MCF 10A (cell line): ENCODE measurements at places on chromosomes 1 and 21. TPM values are rescaled to one million over a fixed set of nuclear protein-coding genes. Genes with fewer than 3 reads are reported as not detected.

- no peak overlapping the region for H3K4me3 ChIP-seq
- peak; percentile 88 for DNase-seq
- peaks cover 6% of the 10 kb centered on the region for H3K4me1 ChIP-seq
Observed at GRCh38 chr21:30234643-30235042, 18.7 kb upstream of the CLDN8 start.

DNA sequence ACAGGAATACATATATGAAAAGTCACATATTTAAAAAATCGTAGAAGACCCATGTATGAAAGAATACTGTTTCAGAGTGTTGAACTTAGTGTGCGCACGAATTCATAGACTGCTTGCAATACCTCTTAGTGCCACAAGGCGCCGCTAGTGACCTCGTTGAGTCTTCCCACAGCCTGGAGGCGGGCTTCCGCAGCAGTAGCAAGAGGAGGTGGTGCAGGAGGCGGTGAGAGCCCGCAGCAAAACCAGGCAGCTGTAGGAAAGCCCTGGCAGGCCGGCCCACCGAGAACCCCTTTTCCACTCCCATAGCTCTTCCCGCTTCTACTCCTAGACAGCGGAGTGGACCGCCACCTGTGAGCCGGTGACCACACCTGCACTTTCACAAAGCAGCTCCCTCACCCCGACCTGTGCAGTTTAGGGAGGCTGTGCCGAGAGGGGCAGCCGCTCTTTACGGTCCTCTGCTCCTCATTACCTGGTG lies 23.5 kb downstream of the MTARC1 start:
- no peaks in the 10 kb centered on the region for H3K4me1 ChIP-seq
- peak; percentile 91 for DNase-seq
- no peak overlapping the region for H3K27ac ChIP-seq
- no peaks in the 10 kb centered on the region for H3K36me3 ChIP-seq

GRCh38 chr1:59399642-59400041 lies 102.7 kb downstream of the FGGY start:
- H3K27ac ChIP-seq = no peak overlapping the region
- H3K4me1 ChIP-seq = no peaks in the 10 kb centered on the region
- H3K4me3 ChIP-seq = no peak overlapping the region
- H3K27me3 ChIP-seq = no peaks in the 10 kb centered on the region
- H3K36me3 ChIP-seq = no peaks in the 10 kb centered on the region
- no peak for DNase-seq

DNA sequence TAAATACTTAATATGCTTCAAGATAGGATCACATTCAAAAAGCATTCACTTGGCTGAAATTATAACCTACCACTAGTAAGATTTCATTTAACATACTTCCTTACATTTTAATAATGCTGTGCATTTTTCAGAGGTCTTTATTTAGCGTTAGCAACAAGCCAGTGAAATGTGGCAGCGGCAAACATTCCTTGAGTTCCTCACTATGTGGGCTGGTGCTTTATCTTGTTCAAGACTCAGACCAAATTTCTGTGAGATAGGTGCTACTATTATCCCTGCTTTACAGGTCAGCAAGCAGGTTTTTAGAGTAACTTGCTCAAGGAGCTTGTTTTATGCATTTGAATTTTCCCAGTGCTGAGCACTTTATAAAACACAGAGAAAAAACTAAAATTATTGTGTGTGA lies 132.7 kb downstream of the PLPPR4 start:
- no peak overlapping the region for H3K27ac ChIP-seq
- no peaks in the 10 kb centered on the region for H3K36me3 ChIP-seq
- H3K4me3 ChIP-seq = no peak overlapping the region
- DNase-seq = no peak
- no peaks in the 10 kb centered on the region for H3K27me3 ChIP-seq

DNA sequence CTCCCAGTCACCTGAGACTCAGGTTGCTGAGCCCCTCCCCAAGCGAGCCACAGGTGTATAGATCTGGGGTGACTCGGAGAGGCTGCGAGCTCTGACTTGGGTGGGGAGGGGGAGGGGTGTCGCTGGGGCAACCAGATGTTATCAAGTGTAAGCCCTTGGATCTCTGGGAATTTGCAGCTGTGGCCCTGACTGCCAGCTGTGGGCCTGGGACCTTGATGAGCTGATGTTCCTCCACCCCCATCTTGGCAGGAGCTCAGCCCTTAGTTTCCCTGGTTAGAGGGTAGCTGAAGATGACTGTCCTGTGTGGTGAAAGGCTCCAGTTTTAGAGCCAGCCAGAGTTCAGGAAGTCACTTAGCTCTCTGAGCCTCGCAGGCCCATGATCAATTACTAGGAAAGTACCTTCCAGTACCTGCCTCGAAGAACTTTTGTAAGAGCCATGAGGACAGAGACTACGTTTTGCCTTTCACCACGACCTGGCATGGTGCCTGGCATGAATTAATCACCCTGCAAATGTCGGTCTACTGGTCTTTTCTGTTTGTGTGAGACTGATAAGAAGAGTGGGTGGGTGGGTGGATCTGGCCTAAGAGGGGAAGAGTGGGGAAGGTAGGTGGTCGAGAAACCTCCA lies 55.8 kb downstream of the YARS1 start:
- H3K4me1 ChIP-seq = peaks cover 51% of the 10 kb centered on the region
- DNase-seq = peak; percentile 96
- no peaks in the 10 kb centered on the region for H3K27me3 ChIP-seq
- H3K27ac ChIP-seq = peak overlapping the region; percentile 97
- H3K4me3 ChIP-seq = peak overlapping the region; percentile 72

- no peaks in the 10 kb centered on the region for H3K36me3 ChIP-seq
- peak within 1 kb of the TSS; percentile 60 for H3K4me3 ChIP-seq
Observed at GRCh38 chr1:57423656-57424211, at the start of gene DAB1. Gene DAB1 (minus strand): TSS chr1:57424060. CDS start chr1:57291030, 133,030 bp downstream.

DNA sequence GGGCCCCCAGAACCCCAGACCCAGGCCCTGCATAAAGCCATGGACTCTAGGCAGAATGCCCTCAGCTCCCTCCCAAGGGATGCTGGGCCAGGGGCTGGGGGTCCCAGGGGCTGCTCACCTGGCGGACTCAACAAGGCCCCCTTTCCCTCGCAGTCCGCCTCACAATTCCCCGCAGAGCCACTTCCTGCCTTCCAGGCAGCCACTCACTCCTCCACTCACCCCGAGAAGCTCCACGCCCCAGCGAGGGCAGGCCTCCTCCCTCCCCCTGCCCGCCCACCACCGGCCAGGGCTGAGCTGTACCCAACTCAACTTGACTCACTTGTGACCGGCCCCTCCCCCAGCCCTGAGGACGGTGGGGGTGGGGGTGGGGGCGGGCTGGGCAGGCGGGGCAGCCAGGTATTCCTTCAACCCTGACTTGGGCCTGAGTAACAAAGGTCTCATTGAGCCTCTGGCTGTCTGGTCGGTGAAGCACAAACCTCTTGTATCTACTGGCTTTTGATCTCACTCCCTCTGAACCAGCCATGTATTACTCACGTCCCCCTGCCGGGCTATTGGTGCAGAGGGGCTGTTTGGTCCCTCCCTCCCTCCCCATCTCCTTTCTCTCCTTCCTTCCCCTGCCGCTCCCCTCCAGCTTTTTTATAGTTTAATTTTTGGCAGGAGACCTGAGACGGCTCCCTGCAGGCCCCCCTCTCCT lies 5.9 kb downstream of the BLACAT1 start:
- DNase-seq = peak; percentile 93
- peaks cover 40% of the 10 kb centered on the region for H3K27me3 ChIP-seq
- peak overlapping the region; percentile 98 for H3K27ac ChIP-seq
- H3K36me3 ChIP-seq = no peaks in the 10 kb centered on the region

- H3K36me3 ChIP-seq = no peaks in the 10 kb centered on the region
- H3K27ac ChIP-seq = no peak overlapping the region
- no peaks in the 10 kb centered on the region for H3K4me1 ChIP-seq
- H3K27me3 ChIP-seq = no peaks in the 10 kb centered on the region
- no peak for DNase-seq
Observed at GRCh38 chr1:181794332-181794731, 267.2 kb downstream of the ZNF648 start.

DNA sequence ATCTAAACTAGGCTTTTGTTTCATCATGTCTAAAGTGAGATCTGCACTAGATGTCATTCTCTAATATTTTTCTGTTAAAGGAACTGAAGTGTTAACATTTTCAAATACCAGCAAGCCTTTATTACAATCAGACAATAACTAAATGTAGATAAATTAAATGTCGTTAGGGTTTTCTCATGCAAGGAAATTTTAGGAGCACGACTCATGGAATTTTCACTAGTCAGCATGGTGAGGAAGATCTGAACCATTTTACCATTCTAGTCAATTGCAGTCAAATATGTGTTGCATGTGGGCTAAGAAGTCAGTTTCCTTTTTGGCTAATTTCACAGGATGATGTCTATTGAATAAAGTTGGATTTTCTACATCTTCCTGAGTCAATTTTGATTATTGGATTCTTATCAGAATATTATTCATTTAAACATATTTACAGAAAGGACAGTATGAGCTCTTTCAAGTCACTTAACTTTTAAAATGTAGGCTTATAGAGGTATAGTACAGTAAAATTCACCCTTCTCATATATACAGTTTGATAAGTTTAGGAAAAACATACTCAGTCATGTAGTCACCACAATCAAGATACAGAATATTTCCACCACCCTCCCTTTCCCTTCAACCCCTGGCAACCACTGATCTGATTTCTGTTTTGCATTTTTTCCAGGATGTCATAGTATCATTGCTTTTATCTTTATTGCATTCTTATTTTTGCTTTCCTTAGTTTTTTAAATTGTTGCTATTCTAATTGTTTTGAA lies 9.2 kb downstream of the GCSAML start:
- H3K27me3 ChIP-seq = no peaks in the 10 kb centered on the region
- H3K4me3 ChIP-seq = no peak overlapping the region
- H3K4me1 ChIP-seq = no peaks in the 10 kb centered on the region
- DNase-seq = no peak
- no peaks in the 10 kb centered on the region for H3K36me3 ChIP-seq
- H3K27ac ChIP-seq = no peak overlapping the region

ZBTB8B gene
- total RNA-seq = not detected in 2 replicates

TATDN3 gene
- total RNA-seq = 31.5 and 35.7 TPM in 2 replicates
